Stimulated activated CD4-positive, alpha-beta T cell treated with anti-CD3 and anti-CD28 coated beads, Interleukin-4, amount 100 ng/mL, for 4 hours (primary cell): ENCODE measurements at places on chromosomes 2 and 18.

DNA sequence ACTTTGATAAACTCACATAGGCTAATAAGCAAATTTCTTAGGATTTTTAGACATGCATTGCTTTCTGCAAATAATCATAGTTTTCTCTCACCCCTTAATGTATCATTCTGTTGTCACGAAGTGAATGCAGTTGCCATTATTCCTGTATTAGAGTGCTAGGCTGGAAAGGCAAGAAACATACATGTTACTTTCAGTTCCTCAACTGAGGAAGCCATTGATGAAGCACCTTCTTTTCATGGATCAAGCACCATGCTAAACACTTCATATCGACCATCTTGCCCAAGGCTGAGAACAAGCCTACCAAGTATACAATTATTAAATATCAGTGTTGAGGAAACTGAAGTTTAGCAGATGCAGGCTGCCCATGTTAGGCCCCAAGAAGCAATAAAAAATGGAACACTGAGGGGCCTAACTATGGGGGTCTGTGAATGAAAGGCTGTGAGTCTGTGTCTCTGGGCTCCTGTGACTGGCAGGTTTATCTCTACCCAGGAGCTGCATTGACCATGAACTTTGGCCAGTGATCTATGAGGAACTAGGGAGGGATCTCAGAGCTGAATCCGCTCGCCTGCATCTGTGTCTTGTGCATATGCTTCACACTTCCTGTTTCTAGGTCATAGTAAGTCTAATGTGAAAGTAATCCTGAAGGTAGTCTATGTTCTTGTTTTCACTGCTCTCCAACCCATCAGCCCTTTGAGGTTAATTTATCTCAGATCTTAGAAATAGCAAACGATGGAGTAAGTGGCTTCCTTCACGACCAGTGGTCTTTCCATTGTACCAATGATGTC is 16.0 kb upstream of the TSPYL6 start:
- DNase-seq = no peak

GRCh38 chr2:8376603-8377410 is 305.0 kb upstream of the ID2 start:
- no peak for DNase-seq

DNA sequence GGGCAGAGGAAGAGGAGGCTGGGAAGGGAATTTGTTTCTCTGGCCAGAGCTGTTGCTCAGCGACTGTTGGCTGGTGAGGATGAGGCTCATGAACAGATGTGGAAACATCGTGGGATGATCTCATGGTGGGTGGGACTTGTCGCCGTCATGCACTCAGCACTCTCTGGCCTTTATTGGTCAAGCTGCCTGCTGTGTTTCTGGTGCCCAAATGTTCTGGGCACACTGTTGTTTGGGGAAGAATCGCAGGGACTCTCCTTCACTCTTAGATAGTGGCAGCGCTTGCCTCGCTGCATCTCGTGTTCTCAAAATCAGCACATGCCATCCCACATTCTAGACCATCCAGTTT is 145.6 kb downstream of the AGAP1 start:
- DNase-seq = no peak

- no peak for DNase-seq
Observed at GRCh38 chr2:226631671-226632070, 167.9 kb downstream of the IRS1 start.

- no peak for DNase-seq
Observed at GRCh38 chr2:129828792-129829191, 150.7 kb upstream of the RAB6C start.

GRCh38 chr18:39453356-39453755 is 1887.8 kb upstream of the CELF4 start:
- DNase-seq = no peak

GRCh38 chr18:59783138-59783537 is 85.9 kb upstream of the CCBE1 start:
- no peak for DNase-seq
